ENCODE measurements at places on chromosomes 16 and 17.

GRCh38 chr17:7308625-7309433 lies 1.4 kb downstream of the EIF5A start:
- DNase-seq, result no peak

- no peak for DNase-seq
Measured at GRCh38 chr17:39648616-39649366, 11.8 kb downstream of the STARD3 start.

- no peak for DNase-seq
Measured at GRCh38 chr17:52159246-52160135, 977 bp upstream of the CA10 start.

- DNase-seq, result no peak
Measured at GRCh38 chr16:12228602-12229499, 252.3 kb downstream of the SNX29 start.

DNA sequence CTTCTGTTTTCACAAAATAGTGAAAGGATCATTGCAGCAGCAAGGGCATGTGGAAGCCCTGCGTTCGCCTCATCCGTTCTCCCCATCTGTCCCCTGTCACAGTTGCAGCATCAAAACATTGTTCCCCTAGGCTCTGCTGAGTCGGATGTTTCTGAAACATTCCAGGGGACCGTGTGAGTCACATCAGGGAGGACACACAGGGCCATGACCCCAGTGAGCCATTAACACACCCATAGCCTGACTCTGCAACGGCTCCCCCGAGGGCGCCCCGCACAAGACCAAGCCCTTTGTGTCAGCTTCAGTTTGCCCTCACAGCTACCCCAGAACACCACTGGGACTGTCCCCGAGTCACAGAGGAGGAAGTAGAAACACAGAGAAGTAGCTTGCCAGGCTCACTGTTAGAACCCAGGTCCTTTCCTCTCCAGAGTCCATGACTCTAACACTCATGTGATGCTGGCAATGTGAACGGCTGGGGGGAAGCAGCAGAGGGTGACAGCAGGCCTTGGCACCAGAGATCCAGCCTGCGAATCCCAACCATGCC lies 63.3 kb upstream of the HSBP1 start:
- DNase-seq, result no peak

- DNase-seq, result no peak
Measured at GRCh38 chr17:47197821-47198220, 8.7 kb upstream of the CDC27 start.

GRCh38 chr17:9557857-9558256 lies 17.8 kb downstream of the STX8 start:
- DNase-seq, result no peak

- DNase-seq, result no peak
Measured at GRCh38 chr17:43427362-43428043, 28.7 kb downstream of the ARL4D start.

DNA sequence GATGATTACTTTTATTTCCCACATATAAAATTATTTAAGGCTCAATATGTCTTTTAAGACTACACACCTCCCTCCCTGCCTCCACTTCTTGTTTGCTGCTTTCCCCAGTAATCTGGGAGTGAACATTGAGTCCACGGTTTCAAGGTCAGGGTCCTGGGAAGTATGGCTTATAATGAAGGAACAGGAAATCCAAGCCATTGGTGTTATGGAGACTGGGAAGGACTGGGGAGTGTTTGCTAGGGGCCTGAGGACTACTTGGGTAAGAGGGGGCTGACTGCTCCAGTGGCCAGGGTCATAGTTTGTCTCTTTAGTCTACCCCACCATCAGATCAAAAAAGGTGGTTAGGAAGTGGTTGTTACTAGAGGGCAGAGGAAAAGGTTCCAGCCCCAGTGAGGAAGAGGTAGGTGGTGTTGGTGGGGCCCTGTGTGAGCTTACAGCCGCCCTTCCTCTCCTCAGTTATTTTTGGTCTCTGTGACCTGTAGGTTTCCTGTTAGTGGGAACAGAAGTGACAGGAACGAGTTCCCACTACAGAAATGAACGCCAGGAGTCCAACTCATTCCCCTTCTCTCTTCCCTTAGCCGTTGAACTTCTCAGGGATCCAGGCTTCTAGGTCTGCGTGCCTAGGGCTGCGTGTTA lies 742 bp upstream of the SLC16A13 start:
- no peak for DNase-seq

- no peak for DNase-seq
Measured at GRCh38 chr16:67965668-67966548, 2.5 kb downstream of the SLC12A4 start.

- no peak for DNase-seq
Measured at GRCh38 chr17:50511058-50511457, 2.8 kb downstream of the MYCBPAP start.

DNA sequence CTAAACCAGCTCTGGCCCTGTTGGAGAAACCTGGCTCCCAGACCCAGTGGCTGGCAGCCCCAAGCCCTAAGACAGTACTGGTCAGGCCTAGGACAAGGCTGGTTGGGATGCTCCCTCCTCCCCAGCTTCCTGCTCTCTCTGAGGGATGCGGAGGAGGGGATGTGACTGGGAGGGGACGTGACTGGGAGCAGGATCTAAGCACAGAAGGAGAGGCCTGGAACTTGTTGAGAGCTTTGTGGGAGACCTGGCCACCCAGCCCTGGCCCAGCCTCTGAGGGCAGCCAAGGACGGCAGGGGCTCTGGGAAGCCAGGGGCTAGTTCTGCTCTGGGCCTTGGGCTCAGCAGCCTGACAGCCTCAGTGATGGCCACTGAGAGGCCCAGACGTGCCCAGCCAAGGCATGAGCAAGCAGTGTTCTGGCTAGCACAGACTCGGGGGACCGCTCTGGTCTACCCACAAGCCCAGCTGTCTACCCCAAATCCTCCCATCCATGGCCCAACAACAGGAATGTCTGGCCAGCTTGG lies 22.8 kb downstream of the ATP6V0D1 start:
- DNase-seq, result no peak

DNA sequence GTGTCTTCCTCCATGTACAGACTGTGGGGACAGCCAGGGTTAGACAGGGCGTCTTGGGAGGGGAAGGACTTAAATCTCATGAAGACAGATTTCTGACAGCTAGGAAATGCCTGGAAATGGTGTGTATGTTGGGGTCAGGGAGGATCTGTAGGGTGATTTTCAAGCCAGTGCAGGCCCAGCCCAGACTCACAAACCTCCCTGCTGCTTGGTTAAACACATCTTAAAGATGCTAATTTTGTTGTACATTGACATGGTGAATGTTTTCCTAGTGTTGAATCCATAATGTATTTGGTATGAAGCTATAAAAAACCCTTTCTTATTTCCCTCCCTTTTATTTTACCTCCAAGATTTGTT lies 238.3 kb downstream of the CCDC182 start:
- DNase-seq, result no peak

DNA sequence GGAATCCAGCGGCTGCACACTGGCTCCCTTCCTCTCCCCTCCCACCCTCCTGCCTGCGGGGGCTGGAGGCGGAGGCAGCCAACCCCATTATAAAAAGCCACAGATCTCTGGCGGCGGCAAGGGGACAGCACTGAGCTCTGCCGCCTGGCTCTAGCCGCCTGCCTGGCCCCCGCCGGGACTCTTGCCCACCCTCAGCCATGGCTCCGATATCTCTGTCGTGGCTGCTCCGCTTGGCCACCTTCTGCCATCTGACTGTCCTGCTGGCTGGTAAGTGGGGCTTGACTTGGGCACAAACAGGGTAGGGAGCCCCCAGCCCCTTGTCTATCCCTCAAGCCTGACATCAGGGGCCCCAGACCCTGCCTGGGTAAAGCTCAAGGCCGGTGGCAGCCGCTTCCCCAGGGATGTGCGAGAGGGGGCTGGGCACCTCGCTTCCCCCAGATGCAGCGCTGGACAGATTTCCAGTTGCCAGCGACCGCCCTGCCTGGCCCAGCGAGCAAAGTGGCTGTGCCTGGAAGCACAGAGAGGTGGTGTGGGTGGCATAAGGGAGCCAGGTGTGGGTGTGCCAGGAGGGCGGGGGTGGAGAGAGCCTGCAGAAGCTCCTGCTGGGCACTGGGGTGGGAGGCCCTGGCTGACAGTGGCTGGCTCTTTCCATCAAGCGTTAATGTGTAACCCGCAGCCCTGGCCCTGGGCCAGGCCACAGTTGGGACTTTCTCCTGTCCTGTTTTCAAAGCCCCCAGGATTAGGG lies at the start of gene CX3CL1:
Gene CX3CL1, plus strand, starts transcription at position 119 of the 745 bp plus-strand sequence. Its CDS starts 79 bp downstream, at position 198.
- no peak for DNase-seq

DNA sequence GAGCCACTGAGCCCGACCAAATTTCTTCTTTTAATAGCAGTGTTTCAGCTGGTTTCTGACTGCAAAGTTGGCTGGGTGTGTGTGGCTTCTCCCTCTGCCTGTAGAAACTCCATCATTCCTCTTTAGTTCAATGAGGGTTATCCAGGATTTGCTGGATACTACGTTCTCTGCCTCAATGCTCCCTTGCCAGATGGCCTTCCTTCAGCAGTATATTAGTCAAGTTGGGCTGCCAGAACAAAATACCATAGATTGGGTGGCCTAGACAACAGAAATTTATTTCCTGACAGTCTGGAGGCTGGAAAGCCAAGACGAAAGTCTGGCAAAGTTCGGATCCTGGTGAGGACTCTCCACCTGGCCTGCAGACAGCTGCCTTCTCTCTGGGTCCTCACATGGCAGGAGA lies 103.7 kb downstream of the NOG start:
- DNase-seq, result no peak

- DNase-seq, result no peak
Measured at GRCh38 chr16:74898659-74899058, 86.3 kb downstream of the WDR59 start.

- no peak for DNase-seq
Measured at GRCh38 chr17:10702574-10702973, 5.2 kb downstream of the ADPRM start.

GRCh38 chr17:60573236-60574051 lies 26.5 kb upstream of the PPM1D start:
- no peak for DNase-seq

DNA sequence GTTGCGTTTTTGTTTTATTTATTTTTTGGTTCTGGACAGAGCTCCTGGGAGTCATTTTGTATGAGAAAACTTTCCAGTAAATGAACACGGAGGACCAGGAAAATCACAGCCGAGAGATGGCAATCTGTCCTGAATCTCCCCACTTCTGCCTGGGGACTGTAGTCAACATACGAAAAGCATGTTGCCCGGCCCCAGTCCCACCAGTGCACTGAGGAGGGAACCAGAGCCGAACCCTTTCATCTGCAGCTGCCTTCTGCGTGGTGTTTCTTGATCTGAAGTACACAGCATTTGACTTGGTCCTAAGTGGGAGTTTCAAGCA lies 18.9 kb downstream of the SNX11 start:
- DNase-seq, result no peak

- no peak for DNase-seq
Measured at GRCh38 chr16:57635266-57636097, 7.1 kb downstream of the ADGRG1 start.

DNA sequence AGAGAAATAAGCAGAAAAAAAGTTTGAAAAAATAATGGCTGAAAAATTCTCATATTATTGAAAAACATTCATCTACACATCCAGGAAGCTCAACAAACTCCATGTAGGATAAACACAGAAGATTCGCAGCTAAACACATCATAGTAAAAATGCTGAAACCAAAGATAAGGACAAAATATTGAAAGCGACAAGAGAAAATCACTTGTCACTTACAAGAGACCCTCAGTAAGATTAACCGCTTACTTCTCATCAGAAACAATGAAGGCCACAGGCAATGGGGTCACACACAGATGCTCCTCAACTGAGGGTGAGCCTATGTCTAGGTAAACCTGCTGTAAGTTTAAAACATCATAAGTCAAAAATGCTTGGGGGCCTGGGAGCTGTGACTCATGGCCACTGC lies 38.1 kb upstream of the METRNL start:
- no peak for DNase-seq

- DNase-seq, result no peak
Measured at GRCh38 chr17:41920580-41920955, 1.8 kb upstream of the ACLY start.
